Cardiac muscle cell (in vitro differentiated cells and primary cell): ENCODE measurements at places on chromosomes 12 and 14.

- no peaks in the 10 kb centered on the region for H3K4me1 ChIP-seq
- DNase-seq: no peak
- H3K27ac ChIP-seq: no peak overlapping the region
- no peaks in the 10 kb centered on the region for H3K36me3 ChIP-seq
- H3K4me3 ChIP-seq: no peak overlapping the region
Measured at GRCh38 chr12:125091401-125091800, 26.2 kb downstream of the AACS start.

- H3K27ac ChIP-seq: no peak overlapping the region
- H3K4me3 ChIP-seq: no peak overlapping the region
- no peak for DNase-seq
- H3K27me3 ChIP-seq: no peaks in the 10 kb centered on the region
- no peaks in the 10 kb centered on the region for H3K36me3 ChIP-seq
Measured at GRCh38 chr12:128052331-128052730, 214.6 kb upstream of the TMEM132C start.

DNA sequence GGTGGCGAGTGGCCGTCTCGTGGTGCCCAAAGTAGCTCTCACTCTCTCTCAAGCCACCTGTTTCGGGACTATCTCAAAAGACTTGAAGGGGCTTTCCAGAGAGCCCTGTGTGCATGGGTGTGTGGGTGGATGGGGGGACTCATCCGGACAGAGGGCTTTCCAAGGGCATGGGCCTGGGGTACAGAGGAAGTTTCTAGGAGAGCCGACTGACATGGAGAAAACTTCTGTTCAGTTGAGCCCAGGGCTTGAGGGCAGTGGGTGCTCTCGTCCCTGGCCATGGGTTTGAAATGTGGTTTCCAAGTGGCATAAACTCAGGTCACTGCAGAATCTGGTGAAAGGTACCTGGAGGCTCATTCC lies 47.4 kb upstream of the MEG3 start:
- no peaks in the 10 kb centered on the region for H3K27me3 ChIP-seq
- no peak overlapping the region for H3K27ac ChIP-seq
- H3K4me1 ChIP-seq: peaks cover 10% of the 10 kb centered on the region
- H3K4me3 ChIP-seq: no peak overlapping the region

GRCh38 chr14:90288651-90289355 lies 32.5 kb downstream of the PSMC1 start:
- no peaks in the 10 kb centered on the region for H3K27me3 ChIP-seq
- peaks cover 21% of the 10 kb centered on the region for H3K36me3 ChIP-seq
- DNase-seq: peak; percentile 45

DNA sequence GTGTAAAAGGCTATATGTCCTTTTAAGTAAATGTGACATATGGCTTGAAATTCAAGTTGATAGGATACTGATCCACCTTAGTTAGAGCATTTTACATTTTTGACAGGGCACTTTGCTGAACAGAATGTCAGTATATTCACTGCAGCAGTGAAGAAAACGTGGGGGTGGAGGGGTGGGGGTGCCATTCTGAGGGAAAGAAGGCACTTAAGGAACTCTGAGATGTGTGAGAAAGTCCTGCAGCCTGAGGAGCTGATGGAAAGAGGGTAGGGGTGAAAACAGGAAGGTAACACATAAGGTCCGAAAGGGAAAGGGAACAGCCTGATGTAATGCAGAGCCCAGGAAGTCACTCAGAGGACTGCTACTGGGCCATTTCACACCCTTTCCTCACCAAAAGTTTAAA lies 265.5 kb upstream of the GRIP1 start:
- no peak for DNase-seq
- no peak overlapping the region for H3K27ac ChIP-seq
- no peaks in the 10 kb centered on the region for H3K4me1 ChIP-seq
- no peaks in the 10 kb centered on the region for H3K36me3 ChIP-seq
- no peaks in the 10 kb centered on the region for H3K27me3 ChIP-seq
- H3K4me3 ChIP-seq: no peak overlapping the region
